Right renal pelvis (tissue), 4 donors: ENCODE measurements at places on chromosomes 7 and 10.

DNA sequence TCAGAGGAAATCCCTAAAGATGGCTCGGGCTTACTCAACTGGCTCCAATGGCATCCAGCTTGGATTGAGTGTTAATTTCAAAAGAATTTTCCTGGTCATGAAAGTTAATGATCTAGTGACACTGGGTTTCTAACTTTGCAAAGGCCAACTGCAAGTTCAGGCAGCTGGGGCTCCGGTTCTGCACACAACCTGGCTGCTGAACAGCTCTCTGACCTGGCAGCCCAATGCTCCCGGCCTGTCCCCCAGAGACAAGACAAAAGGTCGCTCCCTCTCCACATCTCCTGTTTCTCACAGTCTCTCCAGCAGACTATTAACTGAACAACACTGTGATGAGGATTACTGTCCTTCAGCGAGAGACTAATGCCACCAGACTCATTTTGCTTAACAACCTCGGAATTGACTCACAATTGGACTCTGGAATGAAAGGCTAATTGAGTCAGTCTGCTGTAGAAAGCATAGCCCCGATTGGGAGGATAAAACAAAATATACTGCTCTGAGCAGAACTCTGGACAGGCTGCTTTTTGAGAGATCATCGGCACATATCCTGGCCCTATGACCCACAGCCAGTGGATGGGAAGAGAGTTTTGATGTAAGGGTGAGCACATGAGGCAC is 174.5 kb downstream of the GFRA1 start:
- DNase-seq: peak; percentile 64

DNA sequence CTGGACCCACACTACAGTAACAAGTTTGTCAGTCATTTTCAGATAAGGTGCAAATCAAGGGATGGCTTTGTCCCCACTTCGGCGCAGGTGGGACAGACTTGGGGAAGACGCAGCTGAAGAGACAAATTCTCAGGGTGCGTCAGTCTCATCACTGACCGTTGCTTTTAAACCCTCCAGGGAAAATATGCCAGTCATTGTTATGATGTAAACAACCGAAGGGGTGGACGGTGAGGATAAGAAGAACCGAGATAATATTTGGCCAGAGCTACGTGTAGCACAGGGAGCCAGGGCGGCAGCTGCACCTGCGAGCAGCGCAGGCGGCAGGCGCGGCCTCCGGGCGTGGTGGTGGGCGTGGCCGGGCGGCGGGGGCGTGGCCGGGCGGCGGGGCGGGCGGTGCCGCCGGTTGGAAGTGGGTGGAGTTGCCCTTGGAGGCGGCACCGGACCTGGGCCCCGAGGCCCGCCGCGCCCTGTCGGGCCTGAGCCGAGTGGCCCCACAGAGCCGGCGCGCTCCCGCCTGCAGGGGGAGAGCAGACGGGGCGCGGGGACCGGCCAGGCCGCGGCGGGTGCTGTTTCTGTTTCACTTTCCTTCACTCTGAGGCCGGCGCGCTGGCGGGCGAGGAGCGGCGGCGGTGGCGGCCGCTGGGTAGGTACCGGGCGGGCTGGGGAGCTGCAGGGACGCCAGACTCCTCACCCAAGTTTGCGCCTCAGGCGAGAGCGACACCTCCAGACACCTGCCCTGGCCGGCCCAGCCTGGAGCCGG is at the start of gene PCGF5:
TSS of gene PCGF5 (plus strand) at position 470 of the 760 bp plus-strand sequence. CDS start 2,209 bp downstream, outside the sequence.
- DNase-seq: peak; percentile 64

GRCh38 chr10:49106451-49106850 is 8.9 kb downstream of the VSTM4 start:
- no peak for DNase-seq

GRCh38 chr7:68009716-68010115 is 1013.1 kb downstream of the TYW1 start:
- DNase-seq: no peak

- no peak for DNase-seq
These were observed 179.3 kb downstream of the TFEC start for GRCh38 chr7:115851291-115851690.

DNA sequence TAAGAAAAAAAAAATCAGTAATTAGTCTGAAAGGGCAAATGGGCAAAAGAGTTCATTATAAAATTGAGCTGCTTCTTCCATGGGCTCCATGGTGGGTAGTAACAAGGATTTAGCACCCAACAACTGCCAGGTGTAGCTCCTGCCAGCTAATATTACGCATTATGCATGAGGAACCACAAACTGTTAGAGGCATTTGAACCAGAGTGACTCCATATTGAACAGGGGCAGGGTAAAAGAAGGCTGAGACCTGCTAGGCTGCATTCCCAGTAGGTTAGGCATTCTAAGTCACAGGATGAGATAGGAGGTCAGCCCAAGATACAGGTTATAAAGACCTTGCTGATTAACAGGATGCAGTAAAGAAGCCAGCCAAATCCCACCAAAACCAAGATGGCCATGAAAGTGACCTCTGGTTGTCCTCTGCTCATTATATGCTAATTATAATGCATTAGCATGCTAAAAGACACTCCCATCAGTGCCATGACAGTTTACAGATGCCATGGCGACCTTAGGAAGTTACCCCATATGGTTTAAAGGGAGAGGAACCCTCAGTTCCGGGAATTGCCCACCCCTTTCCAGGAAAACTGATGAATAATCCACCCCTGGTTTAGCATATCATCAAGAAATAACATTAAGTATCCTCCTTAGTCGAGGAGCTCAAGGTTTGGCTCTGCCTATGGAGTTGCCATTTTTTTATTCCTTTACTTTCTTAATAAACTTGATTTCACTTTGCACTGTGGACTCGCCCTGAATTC is 8.7 kb upstream of the PAPSS2 start:
- DNase-seq: no peak

- no peak for DNase-seq
These were observed 161.2 kb downstream of the DNAJB6 start for GRCh38 chr7:157497744-157498651.

DNA sequence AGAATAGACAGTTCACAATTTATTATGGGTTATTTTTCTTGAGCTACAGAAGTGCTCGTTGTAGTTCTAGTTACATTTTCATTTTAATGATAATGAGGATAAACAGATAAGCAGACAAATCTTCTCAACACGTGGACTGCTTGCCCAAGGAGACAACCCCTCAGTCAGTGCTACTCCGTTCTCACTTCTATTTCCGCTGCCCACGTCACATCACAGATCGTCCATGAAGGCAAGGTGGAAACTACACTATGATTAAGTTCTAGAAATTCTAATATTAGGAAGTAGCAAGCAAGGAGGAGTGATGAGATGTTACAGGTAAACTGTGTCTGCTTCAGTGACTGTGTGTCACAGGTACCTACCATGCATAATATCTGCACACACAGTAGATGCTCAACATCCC is 210.5 kb downstream of the CHCHD3 start:
- no peak for DNase-seq

DNA sequence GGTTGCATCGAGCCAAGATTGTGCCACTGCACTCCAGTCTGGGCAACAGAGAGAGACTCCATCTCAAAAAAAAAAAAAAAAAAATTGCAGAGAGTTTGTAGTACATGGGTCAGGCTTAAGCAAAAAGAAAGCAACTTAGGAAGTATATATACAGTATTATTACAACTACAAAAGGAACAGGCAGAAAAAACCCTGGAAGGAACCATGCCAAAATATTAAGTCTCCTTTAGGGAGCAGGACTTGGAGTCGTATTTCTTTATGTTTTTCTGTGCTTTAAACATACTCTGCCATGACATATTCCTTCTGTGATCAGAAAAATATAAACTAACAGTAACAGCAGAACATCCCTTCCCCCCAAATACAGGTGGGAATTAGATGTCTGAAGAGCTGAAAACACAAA is 144.4 kb downstream of the CUX1 start:
- DNase-seq: no peak

GRCh38 chr10:89679986-89680385 is 21.4 kb upstream of the KIF20B start:
- no peak for DNase-seq

DNA sequence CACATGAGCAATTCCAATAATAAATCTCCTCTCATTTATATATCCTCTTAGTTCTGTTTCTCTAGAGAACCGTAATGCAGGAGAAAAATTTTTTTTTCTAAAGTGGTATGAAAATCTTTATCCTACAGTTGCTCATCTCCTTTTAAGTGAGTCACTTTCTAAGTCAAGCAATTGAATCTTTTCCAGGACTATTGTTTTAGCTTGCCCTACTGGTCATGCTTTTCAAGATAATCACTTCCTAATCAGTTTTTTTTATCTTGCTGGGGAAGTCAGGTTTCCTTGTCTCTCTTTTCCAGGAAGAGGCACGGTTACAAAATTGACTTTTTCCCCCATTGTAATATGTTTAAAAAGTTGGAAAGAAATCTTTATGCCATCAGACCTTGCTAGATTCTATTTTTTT is 44.0 kb downstream of the INPP5F start:
- DNase-seq: no peak

GRCh38 chr10:45144326-45145070 is 143.8 kb downstream of the ZNF22 start:
- no peak for DNase-seq

DNA sequence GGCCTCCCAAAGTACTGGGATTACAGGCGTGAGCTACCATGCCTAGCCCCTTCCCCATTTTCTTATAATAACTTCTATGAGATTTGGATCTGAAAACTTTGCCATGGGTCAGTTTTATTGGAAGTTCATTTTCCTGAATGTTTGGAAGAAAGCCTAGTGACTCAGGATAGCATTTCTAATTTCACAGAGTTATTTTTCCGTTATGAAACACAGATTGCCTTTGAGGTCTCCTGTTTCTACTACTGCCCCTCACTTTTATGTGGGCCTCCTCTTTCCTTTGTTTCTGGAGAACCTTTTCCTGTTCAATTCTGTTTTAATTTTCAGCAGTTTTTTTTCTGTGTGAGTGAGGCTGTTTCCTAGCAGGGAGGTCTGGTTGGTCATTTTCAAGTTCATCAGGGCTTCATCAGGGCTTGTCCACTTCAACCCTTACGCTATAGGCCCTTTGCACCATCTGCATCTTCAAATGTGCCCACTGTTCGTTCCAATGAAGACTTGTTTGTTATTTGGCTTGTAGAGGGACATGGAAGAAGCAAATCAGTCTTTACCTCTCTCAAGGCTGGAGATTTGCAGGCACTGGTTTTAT is 58.7 kb downstream of the BMPR1A start:
- no peak for DNase-seq

- DNase-seq: no peak
These were observed 190.6 kb upstream of the AKR1E2 start for GRCh38 chr10:4635388-4635787.

DNA sequence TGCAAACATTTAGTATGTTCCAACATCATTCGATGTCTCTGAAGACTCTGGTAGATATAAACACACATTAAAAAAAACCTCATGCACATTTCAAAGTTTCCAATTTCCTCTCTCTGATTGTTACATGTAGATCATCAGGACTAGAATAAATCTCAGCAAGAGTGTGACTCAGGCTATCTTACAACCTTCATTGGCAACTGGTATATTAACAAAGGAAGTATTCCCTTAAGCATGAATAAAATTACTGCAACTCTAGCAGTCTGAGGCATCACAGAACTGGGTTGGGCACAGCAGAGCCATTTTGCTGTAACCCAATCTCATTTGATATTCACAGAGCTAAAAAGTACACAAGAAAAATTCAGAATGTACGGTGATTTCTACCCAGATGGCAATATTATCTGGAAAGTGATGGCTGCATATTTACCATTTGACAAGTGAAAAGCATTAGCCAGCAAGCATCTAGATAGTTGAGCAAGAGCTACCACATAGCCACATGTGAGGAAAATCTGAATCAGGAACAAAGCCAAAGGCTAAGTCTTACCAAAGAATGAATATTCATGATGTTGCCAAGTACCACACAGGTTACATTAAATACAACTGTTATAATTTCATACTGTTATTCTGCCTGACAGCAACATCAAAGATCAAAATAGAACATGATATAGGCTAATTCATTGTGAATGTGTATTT is 232.2 kb downstream of the CRPPA start:
- DNase-seq: no peak

GRCh38 chr7:127968547-127968946 is 62.7 kb downstream of the LRRC4 start:
- no peak for DNase-seq

DNA sequence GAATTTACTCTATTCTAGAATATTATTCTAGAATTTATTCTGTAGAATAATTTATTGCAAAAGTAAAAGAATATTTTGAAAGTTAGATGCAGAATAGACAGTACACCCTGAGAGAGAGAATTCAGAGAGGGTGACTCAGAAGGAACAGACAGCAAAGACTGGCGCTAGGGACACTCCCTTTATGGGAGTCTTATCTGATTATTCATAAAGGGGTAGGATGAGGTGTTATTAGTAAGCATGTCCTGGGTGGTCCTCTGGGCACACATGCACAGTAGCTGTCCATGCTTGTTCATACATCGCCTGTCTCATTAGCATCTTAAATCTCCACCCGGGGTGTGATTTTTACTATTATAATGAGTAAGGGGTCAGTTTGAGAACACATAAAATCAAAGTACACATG is 100.1 kb downstream of the XPNPEP1 start:
- DNase-seq: no peak

DNA sequence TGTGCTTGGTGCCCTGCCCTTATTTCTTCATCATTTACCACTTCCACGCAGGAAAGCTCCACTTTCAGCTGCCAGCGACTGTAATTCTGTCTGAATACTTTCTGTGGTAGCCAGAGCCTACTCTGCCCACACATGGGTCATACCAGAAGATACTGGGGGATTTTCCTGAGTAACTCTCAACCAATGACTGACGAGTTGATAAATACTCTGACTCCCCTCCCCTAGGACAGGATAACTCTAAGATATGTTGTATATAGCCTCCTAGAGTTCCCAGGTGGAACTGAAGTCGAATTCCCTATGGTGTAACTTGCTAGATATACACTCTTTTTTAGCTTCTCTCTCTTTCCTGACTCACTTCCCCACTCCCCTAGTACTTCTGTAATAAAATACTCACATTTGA is 29.8 kb downstream of the SEM1 start:
- DNase-seq: no peak

GRCh38 chr7:155274633-155275355 is 22.9 kb upstream of the INSIG1 start:
- no peak for DNase-seq

GRCh38 chr10:77798940-77799339 is 127.6 kb downstream of the DLG5 start:
- no peak for DNase-seq

- DNase-seq: no peak
These were observed 109.5 kb upstream of the GJD4 start for GRCh38 chr10:35495521-35496119.

GRCh38 chr10:95552679-95553342 is 8.4 kb downstream of the SORBS1 start:
- DNase-seq: no peak

- no peak for DNase-seq
These were observed 78.9 kb downstream of the ADAM12 start for GRCh38 chr10:126309228-126309883.

GRCh38 chr7:10646194-10646593 is 327.5 kb upstream of the PHF14 start:
- no peak for DNase-seq

- DNase-seq: peak; percentile 76
These were observed 7.8 kb downstream of the NPS start for GRCh38 chr10:127556916-127557315.
